Uterus (tissue), 4 donors: ENCODE measurements at places on chromosomes 2 and 18. TPM values are rescaled to one million over a fixed set of nuclear protein-coding genes. Genes with fewer than 3 reads are reported as not detected.

The EHD3 gene
- total RNA-seq = 13.1 TPM

The EIF5B gene
- total RNA-seq = 44.4 TPM

The FOXD4L1 gene
- total RNA-seq = not detected

The CHRND gene
- total RNA-seq = not detected

The MORN2 gene
- total RNA-seq = 2.0 TPM

The PCARE gene
- total RNA-seq = not detected

The UXS1 gene
- 58.7 TPM for total RNA-seq

The EDAR gene
- total RNA-seq = 0.62 TPM

DNA sequence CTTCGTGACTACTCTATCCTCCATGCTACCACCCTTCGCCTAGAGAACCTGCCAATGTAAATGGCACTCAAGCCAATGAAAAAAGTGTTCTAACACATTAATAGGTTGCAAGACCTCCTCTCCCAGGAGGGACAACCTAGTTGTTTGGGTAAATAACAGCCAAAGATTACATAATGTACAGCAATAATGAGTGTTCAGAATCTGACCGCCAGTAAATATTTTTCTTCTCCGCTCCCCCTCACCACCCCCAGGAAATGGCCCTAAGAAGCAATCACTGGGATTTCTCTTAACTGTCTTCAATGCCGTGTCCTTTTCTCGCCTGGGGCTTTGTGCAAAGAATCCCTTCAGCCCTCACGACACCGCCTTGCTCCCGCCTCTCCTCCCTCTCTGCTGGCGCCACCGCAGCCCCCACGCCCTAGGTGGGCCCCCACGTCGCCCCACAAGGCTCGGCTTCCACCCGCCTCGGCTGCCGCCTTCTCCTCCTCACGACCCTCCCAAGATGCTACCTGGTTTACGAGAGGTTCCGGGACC, 458 bp downstream of the HYCC2 start:
- peaks cover 13% of the 10 kb centered on the region for H3K4me1 ChIP-seq
- peak overlapping the region; percentile 84 for H3K4me3 ChIP-seq
- H3K27me3 ChIP-seq = no peaks in the 10 kb centered on the region
- H3K36me3 ChIP-seq = no peaks in the 10 kb centered on the region
- peak overlapping the region; percentile 89 for H3K27ac ChIP-seq
- DNase-seq = no peak

GRCh38 chr2:45237128-45237527, 227.9 kb upstream of the SIX2 start:
- H3K4me3 ChIP-seq = no peak overlapping the region
- H3K27ac ChIP-seq = no peak overlapping the region
- H3K36me3 ChIP-seq = no peaks in the 10 kb centered on the region
- no peak for DNase-seq
- H3K27me3 ChIP-seq = no peaks in the 10 kb centered on the region
- no peaks in the 10 kb centered on the region for H3K4me1 ChIP-seq

DNA sequence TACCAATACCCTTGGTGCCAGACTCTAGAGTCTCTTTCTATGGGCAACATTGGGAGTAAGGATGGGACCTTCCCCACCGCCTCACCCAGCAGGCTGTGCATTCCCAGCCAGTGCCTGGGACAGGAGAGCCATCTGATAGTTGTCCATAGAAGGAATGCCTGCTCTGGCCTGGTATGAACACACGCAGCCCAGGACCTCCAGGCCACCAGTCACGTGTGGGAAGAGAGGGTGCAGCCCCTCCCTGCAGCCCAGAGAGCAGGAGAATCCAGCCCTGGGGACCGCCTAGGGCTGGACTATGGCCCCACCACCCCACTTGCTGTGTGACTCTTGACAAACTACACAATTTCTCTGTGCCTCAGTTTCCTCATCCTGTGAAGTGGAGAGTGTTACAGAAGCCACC, 52.5 kb upstream of the ID2 start:
- no peaks in the 10 kb centered on the region for H3K27me3 ChIP-seq
- H3K27ac ChIP-seq = no peak overlapping the region
- DNase-seq = no peak

- H3K4me3 ChIP-seq = no peak overlapping the region
- no peaks in the 10 kb centered on the region for H3K4me1 ChIP-seq
- H3K27me3 ChIP-seq = no peaks in the 10 kb centered on the region
- no peak overlapping the region for H3K27ac ChIP-seq
These were observed 82.7 kb downstream of the ORC4 start for GRCh38 chr2:147937744-147938349.

DNA sequence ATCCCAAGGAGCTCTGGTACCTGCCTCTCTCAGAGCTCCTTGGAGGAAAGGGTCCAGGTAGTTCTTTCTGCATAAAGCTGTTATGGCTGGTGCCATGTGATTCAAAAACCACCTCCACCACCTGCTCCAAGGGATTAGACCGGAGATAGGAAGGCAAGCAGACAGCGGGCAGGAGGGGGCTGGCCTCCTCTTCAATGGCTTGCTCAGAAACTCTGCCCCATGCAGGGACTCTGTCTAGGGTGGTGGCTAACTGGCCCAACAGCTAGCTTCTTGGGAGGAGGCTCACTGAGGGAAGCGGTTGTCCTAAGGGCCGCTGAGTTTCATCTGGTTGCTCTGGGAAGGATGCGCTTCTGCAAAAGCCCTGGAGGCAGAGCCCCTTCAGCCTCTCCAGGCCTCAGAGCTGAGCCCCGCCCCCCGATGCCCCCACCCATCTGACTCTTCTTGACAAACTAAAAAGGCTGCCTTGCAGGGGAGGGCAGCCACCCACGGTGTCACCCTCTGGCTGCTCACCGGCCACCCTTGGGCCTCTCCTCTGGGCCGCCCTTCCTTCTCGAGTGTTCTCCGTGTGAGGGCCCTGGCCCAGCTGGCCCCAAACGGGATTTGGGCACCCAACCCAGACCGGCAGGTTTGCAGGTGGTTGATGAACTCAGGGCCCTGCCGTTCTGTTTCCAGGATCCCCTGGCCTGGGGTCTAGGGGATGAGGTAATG, 90.2 kb downstream of the MCFD2 start:
- H3K27ac ChIP-seq = no peak overlapping the region
- H3K4me3 ChIP-seq = no peak overlapping the region
- peak; percentile 13 for DNase-seq
- no peaks in the 10 kb centered on the region for H3K36me3 ChIP-seq
- H3K4me1 ChIP-seq = no peaks in the 10 kb centered on the region
- no peaks in the 10 kb centered on the region for H3K27me3 ChIP-seq

DNA sequence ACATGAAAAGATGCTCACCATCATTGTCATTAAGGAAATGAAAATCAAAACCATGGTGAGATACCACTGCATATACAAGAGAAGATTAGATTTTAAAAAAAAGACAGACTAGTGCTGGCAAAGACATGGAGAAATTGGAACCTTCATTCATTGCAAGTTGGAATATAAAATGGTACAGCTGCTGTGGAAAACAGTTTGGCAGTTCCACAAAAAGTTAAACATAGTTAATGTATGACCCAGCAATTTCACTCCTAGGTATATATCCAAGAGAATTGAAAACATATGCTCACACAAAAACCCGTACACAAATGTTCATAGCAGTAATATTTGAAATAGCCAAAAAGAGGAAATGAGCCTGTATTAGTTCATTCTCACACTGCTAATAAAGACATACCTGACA, 33.7 kb upstream of the MBOAT2 start:
- DNase-seq = no peak
- H3K27ac ChIP-seq = no peak overlapping the region
- no peaks in the 10 kb centered on the region for H3K4me1 ChIP-seq
- H3K4me3 ChIP-seq = no peak overlapping the region
- no peaks in the 10 kb centered on the region for H3K27me3 ChIP-seq

GRCh38 chr2:232464544-232464885, 8.6 kb downstream of the ALPI start:
- no peak overlapping the region for H3K4me3 ChIP-seq
- no peak for DNase-seq
- no peak overlapping the region for H3K27ac ChIP-seq
- no peaks in the 10 kb centered on the region for H3K4me1 ChIP-seq
- H3K36me3 ChIP-seq = no peaks in the 10 kb centered on the region

DNA sequence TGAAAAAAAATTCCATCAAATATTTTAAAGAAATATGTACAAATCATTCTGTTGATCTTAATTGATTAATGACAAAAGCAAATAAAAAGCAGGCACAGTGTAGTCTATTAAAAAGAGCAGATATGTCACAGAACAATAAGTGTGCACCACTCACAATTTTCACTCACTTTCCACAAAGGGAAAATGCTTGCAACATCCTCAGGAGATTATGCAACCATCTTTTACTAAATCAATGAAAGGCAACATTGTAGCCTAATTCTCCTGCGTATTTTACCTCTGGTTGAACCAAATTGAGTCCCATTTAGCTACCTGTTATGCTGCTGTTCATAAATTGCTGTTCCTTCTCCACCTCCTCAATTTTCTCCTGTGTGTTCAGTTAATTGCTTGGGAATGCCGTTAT, 1346.8 kb upstream of the PIK3C3 start:
- no peak for DNase-seq
- no peaks in the 10 kb centered on the region for H3K4me1 ChIP-seq
- H3K27ac ChIP-seq = no peak overlapping the region
- no peak overlapping the region for H3K4me3 ChIP-seq
- H3K36me3 ChIP-seq = no peaks in the 10 kb centered on the region

- no peaks in the 10 kb centered on the region for H3K36me3 ChIP-seq
- peak overlapping the region; percentile 11 for H3K27ac ChIP-seq
- DNase-seq = no peak
These were observed 12.1 kb upstream of the NOSTRIN start for GRCh38 chr2:168790226-168790902.

GRCh38 chr2:236085211-236085610, 83.0 kb downstream of the GBX2 start:
- no peaks in the 10 kb centered on the region for H3K4me1 ChIP-seq
- no peaks in the 10 kb centered on the region for H3K27me3 ChIP-seq
- no peak overlapping the region for H3K27ac ChIP-seq
- H3K36me3 ChIP-seq = no peaks in the 10 kb centered on the region

DNA sequence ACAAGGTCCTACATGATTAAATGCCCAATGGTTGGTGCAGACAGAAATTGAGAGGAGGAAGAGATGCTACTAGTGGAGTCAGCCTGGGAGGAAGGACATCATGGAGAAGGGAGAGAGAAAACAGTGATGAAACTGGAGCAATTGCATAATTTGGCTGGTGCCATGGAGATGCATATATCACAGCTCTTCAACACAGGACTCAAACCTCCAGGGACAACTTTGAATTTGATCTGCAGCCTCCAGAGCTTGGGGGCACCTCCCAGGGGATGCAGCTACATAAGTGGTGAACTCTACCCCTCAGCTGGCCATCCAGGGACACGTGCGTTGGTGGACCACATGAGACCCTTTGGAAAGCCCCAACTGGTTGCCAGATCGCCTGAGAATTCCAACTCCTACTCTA, 80.4 kb downstream of the CTAGE1 start:
- H3K36me3 ChIP-seq = no peaks in the 10 kb centered on the region
- H3K27me3 ChIP-seq = no peaks in the 10 kb centered on the region
- H3K4me1 ChIP-seq = no peaks in the 10 kb centered on the region
- DNase-seq = peak; percentile 52

DNA sequence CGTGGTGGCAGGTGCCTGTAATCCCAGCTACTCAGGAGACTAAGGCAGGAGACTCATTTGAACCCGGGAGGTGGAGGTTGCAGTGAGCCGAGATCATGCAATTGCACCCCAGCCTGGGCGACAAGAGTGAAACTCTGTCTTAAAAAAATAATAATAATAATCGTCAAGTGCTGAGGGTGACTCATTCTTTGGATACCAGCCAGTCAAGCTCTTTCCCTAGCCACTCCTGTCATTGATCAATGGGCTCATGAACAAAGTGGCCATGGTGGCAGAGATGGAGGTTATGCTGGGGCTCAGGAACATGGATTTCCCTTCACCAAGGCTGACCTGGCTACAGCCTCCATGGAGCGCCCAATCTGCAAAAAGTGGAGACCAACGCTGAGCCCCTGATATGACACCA, 94.5 kb upstream of the HAAO start:
- no peaks in the 10 kb centered on the region for H3K4me1 ChIP-seq
- no peak overlapping the region for H3K27ac ChIP-seq
- H3K4me3 ChIP-seq = no peak overlapping the region
- H3K36me3 ChIP-seq = no peaks in the 10 kb centered on the region

DNA sequence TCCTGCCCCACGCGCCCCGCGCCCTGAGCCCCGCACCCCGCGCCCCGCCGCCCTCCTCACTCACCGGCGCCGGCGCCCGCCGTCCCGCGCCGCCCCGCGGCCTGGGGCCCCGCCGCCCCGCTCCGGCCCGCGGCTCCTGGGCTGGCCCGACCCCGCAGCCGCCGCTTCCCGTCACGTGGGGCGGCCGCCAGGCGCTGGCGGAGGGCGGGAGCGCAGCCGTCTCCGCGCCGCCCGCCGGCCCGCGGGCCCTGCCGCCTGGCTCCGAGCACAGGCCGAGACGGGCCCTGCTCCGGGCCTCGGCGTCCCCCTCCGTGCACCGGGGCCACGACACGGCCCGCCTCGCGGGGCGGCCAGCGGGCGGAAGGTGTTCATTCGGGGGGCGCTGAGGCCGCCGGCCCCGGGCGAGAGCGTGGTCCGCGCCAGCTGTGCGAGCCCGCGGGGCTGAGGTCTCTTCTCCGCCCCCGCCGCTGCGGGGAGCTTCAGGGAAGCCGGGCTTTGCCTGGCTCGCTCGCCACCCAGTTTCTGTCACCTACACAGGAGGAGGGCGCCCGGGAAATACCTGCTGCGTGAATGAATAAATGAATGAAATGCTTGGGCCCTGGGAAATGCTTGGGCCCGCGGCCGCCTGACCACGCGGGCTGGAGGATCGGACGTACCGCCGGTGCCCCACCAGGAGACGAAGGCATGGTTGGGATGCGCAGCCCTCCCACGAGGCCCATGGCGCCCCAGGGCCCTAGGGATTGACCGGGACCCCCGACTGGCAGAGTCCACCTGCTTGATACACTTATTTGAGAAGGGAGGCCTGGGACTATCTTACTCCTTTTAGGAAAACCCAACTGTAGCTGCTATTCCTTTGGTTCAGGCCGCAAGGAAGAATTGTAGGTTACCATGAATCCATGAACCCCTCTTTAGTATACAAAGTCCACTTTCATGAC, at the start of gene TGFBRAP1:
TSS of gene TGFBRAP1 (minus strand) at position 175 of the 935 bp plus-strand sequence. CDS start 21,434 bp downstream, outside the sequence.
- no peaks in the 10 kb centered on the region for H3K4me1 ChIP-seq
- peak within 1 kb of the TSS; percentile 83 for H3K27ac ChIP-seq
- DNase-seq = peak; percentile 22
- H3K36me3 ChIP-seq = no peaks in the 10 kb centered on the region
- peak within 1 kb of the TSS; percentile 92 for H3K4me3 ChIP-seq
- H3K27me3 ChIP-seq = no peaks in the 10 kb centered on the region

DNA sequence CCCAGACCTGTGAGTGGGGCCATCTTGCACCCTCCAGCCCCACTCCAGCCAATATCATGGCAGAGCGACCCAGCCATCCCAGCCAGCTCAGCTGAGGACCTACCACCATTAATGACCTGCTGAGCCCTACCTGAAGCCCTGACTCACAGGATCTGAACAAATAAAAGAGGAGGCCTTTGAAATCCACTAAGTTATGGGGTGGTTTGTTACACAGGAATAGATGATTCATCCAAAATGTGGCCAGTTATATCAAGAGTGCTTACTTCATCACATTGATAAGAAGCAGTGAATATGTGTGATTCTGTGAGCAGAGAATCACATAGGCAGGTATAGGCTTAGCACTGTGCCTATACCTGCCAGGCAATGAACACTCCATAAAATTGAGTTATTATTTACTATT, 34.7 kb upstream of the FAM124B start:
- no peak overlapping the region for H3K27ac ChIP-seq
- DNase-seq = no peak
- no peaks in the 10 kb centered on the region for H3K36me3 ChIP-seq
- H3K27me3 ChIP-seq = no peaks in the 10 kb centered on the region
- H3K4me1 ChIP-seq = no peaks in the 10 kb centered on the region

- H3K27ac ChIP-seq = peak overlapping the region; percentile 65
- H3K4me1 ChIP-seq = no peaks in the 10 kb centered on the region
- no peaks in the 10 kb centered on the region for H3K27me3 ChIP-seq
- no peak overlapping the region for H3K4me3 ChIP-seq
These were observed 105.3 kb upstream of the UGP2 start for GRCh38 chr2:63736354-63736753.

GRCh38 chr18:9206421-9206820, 69.8 kb downstream of the ANKRD12 start:
- no peak overlapping the region for H3K27ac ChIP-seq
- H3K4me1 ChIP-seq = peaks cover 3% of the 10 kb centered on the region
- DNase-seq = no peak
